ENCODE measurements at places on chromosomes 4 and X. TPM values are rescaled to one million over a fixed set of nuclear protein-coding genes. Genes with fewer than 3 reads are reported as not detected.
A peak's percentile ranks its signal among the peaks of the same experiment; 100 is the strongest.

DNA sequence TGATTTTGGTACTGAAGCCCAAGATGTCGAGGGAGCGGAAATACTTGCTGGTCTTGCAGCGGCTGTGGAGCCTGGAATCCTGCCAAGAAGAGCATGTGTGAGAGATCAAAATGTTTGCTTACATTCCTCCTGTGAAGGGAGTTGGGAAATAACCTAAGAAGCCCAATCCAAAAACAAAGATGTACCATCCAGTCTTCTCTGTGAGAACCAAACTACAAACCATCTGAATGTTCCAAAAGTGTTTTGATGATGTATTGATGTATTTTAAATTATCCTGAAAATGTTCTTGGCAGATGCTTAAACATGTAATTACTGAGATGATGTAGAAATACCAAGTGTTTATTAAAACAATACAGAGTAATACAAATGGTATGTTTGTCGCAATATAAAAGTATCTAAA, 10.1 kb upstream of the ADH1A start:
- DNase-seq, result peak; percentile 71

DNA sequence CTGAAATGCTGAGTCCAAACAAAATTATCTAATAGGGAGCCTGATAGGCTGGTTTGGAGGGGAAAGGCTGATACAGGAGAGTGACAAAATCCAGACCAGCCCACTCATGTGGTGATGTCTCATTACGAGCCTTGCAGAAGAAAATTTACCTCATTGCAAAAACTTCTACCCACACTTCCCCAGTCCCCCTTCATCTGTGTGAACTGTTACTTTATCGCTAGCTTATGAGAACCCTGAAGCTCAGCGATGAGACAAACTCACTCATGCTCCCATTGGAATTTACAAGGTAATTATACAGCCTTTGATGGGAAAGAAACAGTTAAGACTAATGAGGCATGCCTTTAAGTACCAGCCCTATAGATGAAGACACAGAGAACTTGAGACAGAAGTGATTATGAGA, 76.1 kb downstream of the ARHGAP6 start:
- DNase-seq, result no peak

DNA sequence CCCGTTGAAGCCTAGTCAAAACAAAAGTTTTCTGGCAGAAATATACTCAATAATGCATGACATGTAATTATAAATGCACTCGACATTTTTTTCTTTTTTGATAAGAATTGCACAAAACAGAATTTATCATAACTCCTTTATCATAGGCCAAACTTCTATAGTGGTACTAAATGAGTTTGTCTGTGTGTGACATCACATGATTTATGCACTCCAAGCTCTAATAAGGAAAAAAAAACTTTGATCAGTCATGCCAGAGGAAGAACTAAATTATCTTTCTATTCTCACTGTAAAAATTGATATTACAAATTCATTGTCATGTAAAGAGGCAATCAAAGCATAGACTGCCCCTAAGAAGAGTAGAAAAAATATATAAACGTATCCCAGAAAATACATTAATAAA, 112.4 kb upstream of the NOCT start:
- no peak for DNase-seq

- no peak for DNase-seq
Measured at GRCh38 chr4:100960232-100960631, 387.1 kb downstream of the PPP3CA start.

GRCh38 chr4:24202579-24202978, 312.7 kb upstream of the PPARGC1A start:
- DNase-seq, result no peak

- no peak for DNase-seq
Measured at GRCh38 chr4:7524064-7524682, 89.4 kb upstream of the PSAPL1 start.

DNA sequence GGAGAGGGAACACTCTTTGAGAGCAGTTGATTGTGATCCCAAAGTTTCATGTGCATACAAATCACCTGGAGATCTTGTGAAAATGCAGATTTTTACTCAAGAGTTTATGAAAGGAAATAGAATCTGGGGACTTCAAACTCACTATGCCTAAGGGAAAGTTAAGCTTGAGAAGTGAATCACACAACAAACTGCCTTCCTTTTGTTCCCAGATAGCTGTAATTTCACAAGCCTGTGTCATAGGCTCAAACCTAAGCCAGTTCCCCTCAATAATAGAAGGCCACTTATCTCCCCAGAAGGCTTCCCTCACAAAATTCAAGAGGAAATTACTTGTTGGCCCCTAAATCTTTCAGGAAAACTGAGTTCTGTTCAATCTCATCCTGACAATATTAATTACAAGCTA, 132.8 kb upstream of the MAGEB16 start:
- no peak for DNase-seq

Gene GLRA2
- not detected for total RNA-seq

Gene NUP62CL
- 1.4 TPM for total RNA-seq

Gene CNGA1
- total RNA-seq, result 0.53 TPM

Data from lower lobe of right lung (tissue), 2 donors.